Osteocyte (in vitro differentiated cells): ENCODE measurements at places on chromosomes 3 and 15. TPM values are rescaled to one million over a fixed set of nuclear protein-coding genes. Genes with fewer than 3 reads are reported as not detected.

GRCh38 chr3:133494469-133494868 is 79.0 kb upstream of the CDV3 start:
- H3K4me3 ChIP-seq = no peak overlapping the region
- no peak overlapping the region for H3K27ac ChIP-seq
- H3K4me1 ChIP-seq = peaks cover under 1% of the 10 kb centered on the region
- no peak for DNase-seq

GRCh38 chr3:120130656-120131055 is 36.4 kb upstream of the GSK3B start:
- no peak overlapping the region for H3K27ac ChIP-seq
- H3K36me3 ChIP-seq = no peaks in the 10 kb centered on the region
- peaks cover 8% of the 10 kb centered on the region for H3K4me1 ChIP-seq

A4GNT gene
- total RNA-seq = not detected in 2 replicates

EIF2B5 gene
- 30.3 and 30.4 TPM in 2 replicates for total RNA-seq

SGO1 gene
- total RNA-seq = 2.7 and 3.1 TPM in 2 replicates

KCNMB2 gene
- not detected in 2 replicates for total RNA-seq

P2RY14 gene
- total RNA-seq = not detected in 2 replicates
